ENCODE measurements at places on chromosomes 6 and 20.
A peak's percentile ranks its signal among the peaks of the same experiment; 100 is the strongest.

DNA sequence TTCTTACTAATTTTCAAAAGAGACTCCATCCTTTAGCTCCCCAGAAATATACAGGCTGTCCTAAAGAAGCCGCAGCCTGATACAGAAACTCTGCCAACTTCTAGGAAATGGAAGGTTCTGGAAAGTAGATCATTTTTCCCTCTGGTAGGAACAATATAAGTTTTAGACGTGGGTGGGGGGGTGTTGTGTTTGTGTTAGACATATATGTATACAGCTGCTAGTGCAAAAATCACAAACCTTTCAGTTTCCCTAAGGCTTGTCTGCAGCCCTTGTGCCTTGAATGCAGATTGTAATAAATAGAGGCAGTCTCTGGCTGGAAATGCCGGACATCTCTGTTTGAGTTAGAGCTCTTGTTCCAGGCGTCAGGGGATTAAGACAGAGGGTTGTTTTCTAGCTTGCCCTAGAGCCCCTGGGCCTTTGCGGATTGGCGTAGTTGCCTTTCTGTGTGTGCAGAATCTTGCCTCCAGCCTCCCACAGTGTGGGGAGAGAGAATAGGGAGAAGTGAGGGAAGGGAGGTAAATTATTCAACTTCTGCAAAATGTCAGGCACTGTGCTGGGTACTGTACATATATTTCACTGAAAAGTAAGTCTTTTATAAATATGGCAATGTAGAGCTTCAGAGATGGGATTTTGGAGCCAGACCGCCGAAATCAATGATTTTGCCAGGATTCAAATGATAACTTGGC, 269.7 kb downstream of the PRL start:
- DNase-seq = no peak

DNA sequence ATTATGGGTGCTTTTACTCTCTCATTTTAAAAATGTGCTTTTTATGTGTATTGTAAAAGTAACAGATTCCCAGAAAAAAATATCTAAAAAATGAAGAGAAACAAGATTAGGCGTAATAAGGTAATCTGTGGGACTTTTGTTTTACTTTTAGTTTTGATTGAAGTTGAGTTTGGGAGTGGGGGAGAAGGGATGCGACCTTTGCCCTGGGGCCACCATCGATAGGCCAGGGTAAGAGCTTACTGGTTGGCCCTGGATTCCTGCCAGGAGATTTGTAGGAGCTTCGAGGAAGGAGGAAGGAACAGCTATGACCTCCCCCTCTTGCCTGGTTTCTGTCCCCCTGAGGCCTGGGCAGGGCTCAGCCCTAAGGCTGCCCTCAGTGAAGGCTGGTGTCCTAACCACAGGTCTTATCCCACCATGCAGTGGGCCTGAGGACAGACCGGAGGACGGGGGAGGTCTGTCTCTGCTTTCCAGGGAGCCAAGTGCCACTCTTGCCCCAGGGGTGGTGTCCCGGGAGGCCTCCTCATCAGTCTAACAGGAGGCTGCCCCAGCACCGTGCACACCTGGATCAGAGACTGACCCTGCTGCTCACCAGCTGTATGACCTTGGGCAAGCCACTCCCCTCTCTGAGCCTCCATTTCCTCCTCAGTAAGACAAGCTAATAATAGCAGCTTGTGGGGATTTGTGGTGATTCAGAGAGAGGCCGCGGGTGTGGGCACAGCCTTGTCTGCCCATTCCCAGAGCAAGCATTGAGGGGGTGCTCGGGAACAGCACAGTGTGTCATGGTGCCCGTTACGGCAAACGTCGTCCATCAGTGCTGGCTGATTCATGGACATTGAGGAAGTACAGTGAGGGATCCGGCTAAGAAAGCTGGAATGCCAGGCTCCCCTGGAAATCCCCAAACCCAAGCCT, 21.2 kb downstream of the TGM2 start:
- no peak for DNase-seq

DNA sequence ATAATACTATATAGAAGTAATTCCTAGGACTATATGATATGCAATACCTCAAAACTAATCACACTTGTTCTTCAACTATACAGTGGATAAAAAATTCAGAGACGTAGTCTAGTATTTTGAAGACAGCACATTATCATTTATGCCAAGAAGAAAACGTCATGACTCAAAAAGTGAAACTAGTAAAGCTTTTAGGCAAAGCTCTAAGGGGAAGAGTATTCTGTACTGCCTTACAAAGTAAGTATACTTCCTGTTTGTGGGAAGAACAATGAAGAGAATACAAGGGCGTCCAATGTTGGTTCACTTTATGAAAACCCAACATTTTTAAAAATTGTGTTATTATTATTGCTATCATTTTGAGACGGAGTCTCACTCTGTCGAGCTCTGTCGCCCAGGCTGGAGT, 27.9 kb downstream of the LOC128125822 start:
- no peak for DNase-seq

GRCh38 chr20:43977252-43977651, 62.6 kb downstream of the TOX2 start:
- DNase-seq = no peak

GRCh38 chr6:45386501-45386900, 8.8 kb upstream of the SUPT3H start:
- no peak for DNase-seq

DNA sequence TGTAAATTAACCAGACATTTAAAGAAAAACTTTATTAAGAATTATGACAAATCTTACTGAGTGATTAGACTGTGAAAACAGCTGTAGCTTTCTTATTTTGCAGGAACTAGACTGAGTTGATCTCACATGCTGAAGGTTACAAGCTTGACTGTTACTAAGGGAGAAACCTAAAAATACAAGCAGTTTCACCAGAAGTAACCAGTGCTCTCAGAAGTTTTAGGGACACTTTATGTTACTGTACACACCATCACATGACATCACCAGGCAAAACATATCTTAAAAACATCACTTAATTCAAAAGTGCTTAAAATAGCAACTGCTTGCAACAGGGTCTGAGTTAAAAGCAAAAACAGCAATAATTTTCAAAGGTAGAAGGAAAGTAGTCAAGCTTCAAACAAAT, 5.4 kb downstream of the FBXO30 start:
- no peak for DNase-seq

- peak; percentile 77 for DNase-seq
Observed at GRCh38 chr6:106098383-106099234, 12.5 kb downstream of the PRDM1 start.

DNA sequence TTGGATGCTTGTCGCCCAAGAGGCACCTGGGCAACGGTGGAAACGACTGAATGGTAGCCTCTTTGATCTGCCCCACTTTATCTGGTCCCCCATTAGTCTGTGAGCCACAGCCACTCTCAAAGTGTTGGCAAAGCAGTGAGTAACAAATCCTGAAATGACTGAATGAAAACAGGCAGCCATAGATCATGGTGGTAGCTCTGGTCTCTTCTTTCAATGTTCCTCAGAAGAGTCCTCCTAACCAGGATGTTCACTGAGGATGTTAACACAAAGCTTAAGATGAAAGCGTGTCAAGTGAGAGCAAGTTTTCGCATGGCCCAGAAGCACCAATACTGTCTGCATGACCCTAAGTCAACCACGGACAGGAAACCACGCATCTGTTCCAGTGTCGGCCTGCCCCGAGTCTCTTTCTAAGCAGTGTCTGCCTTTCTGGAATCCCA, 107.3 kb downstream of the IRF4 start:
- peak; percentile 77 for DNase-seq

GRCh38 chr6:101595276-101595675, 201.8 kb downstream of the GRIK2 start:
- no peak for DNase-seq

DNA sequence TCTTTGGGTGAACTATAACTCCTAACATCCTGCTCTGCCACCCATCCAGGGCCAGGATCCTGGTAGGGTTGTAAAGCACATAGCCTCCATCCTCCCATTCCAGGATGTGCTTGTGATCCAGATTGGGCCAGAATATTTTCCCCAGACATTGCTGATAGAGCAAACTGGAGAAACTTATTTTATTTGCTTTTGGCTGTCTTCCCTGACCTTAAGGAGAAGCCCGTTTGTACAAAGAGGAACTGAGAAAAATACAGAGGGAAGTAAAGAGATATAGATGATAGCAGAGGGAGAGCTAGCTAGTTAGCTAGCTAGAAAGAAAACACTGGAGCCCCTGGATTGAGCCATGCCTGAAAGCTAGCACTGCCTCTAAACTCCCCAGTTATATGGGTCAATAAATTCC, 9.0 kb upstream of the HDAC2 start:
- no peak for DNase-seq

GRCh38 chr6:74256381-74256780, 560.4 kb downstream of the CD109 start:
- no peak for DNase-seq

DNA sequence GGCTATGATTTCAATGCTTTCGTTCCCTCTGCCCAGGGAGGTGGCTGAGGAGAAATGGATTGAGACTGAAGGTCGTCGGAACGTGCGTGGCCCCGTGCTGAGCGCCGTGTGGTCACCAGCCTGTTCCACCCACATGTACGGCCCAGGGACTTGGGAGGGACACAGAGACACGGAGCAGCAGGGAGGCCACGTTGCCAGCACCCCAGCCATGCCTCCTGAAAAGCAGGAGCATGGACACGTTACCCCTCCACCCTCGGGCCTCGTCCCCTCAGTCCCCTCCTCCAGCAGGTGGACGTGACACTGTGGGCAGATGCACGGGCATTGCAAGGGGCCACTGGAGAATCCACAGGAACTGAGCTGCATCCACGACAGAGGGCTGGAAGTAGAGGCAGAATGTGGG, 133.1 kb upstream of the CST7 start:
- DNase-seq = no peak

- DNase-seq = no peak
Observed at GRCh38 chr6:83514466-83514865, 2.1 kb downstream of the PRSS35 start.

DNA sequence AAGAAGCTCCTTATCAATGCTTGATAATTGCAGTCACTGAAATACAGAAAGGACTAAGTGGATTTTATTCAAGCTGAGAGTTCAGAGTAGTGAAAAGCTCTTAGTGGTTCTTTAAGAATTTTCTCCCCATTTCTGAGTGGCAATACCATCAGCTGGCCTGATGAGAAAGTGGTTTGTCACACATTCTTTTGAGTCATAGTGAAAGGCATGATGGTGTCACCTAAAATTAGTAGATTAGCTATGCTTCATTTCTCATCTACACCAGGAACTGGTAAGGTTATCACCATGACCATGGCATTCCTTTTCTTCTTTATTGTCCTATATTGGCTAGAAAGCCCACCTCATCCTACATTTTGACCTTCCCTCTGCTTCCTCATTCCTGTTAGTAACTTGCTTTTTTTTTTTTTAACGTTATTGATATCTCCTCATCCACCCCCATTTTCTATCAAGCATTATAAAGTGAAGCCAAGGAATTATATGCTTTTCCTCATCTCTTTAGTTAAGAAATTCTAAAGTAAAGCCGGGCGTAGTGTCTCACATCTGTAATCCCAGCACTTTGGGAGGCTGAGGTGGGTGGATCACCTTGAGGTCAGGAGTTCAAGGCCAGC, 67.4 kb upstream of the LOC128125822 start:
- DNase-seq = no peak

DNA sequence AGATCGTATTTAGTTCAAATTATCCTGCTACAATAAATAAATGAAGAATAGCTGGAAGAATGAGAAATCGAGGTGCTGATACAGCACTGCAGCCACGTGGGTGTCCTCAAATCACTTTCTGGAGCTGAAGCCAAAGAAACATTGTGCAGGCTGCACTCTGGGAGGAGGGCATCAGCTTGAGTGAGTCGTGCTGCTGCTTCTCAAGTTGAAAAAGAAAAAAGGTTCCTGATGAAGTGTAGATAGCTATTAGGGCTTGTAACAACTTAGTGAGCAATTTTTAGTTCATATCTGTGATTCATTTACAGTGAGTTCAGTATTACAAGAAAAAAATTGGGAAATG, 40.5 kb downstream of the DSE start:
- DNase-seq = no peak

DNA sequence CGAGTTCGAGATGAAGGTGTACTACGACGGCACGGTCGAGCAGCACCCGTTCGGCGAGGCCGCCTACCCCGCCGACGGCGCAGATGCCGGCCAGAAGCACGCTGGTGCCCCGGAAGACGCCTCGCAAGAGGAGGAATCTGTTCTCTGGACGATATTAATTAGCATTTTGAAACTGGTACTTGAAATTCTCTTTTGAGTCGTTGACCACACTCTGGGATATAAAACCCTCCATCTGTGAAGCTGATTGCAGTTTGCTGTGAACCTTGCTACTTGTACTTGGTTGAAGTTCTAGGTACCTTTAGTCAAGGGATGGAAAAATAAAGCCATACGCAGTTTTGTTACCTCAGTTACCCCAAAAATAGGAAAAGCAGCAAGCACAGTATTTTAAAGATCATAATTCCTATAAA, 917 bp downstream of the C6orf120 start:
- DNase-seq = no peak

- DNase-seq = no peak
Observed at GRCh38 chr6:135434095-135434494, 63.4 kb downstream of the AHI1 start.

- DNase-seq = no peak
Observed at GRCh38 chr20:9495701-9496100, 18.7 kb upstream of the LAMP5 start.

GRCh38 chr20:9424551-9424950, 89.8 kb upstream of the LAMP5 start:
- DNase-seq = no peak

DNA sequence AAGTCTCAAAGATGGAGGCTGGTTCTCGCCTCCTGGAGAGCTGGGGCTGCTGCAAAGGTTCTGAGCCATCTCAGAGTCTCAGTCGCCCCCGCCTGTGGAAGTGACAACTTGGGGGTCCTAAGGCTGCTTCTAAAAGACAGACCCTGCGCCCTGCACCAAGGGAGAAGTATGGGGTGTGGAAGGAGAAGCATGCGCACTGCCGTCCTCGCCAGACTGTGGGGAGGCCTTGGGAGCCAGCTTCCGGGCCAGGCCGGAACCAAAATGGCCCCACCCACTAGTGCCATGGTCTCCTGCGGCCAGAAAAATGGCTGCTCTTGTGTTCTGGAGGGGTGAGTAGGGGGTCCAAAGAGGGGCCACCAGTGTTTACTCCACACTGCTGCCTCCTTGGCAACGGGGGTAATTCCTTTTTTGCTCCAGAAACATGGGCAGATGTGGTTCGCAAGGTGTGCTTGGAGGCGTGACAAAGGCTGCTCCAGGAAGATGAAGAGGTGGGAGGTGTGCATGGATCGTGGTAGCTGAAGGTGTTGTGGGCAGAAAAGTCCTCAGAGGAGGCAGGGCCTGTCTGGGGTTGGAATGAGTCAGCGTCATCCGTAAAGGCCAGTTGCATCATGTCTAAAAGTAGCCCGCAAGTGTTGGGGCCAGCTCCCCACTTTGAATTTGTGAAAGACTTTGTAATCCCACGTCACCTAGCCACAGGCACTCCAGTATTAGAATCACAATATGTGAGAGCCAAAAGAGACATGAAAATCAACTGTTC, 329.8 kb upstream of the SOX4 start:
- DNase-seq = no peak
